Large intestine (tissue), 12 donors: ENCODE measurements at places on chromosomes 5 and 9. TPM values are rescaled to one million over a fixed set of nuclear protein-coding genes. Genes with fewer than 3 reads are reported as not detected.

The OBP2B gene
- polyA plus RNA-seq, result not detected

The OTP gene
- polyA plus RNA-seq, result not detected

The ANGPTL2 gene
- 15.5 TPM for polyA plus RNA-seq

The RAD23B gene
- polyA plus RNA-seq, result 92.7 TPM

The TENT4A gene
- 24.7 TPM for polyA plus RNA-seq

The ZNF883 gene
- 2.6 TPM for polyA plus RNA-seq

The HDHD3 gene
- polyA plus RNA-seq, result 155 TPM

The PTPN3 gene
- polyA plus RNA-seq, result 37.5 TPM

The SHROOM1 gene
- polyA plus RNA-seq, result 15.9 TPM

The LCN6 gene
- polyA plus RNA-seq, result 2.8 TPM

The NR6A1 gene
- polyA plus RNA-seq, result 5.0 TPM

The ANKRD34B gene
- polyA plus RNA-seq, result not detected

The DOCK8 gene
- 15.8 TPM for polyA plus RNA-seq

The MEIKIN gene
- polyA plus RNA-seq, result not detected

DNA sequence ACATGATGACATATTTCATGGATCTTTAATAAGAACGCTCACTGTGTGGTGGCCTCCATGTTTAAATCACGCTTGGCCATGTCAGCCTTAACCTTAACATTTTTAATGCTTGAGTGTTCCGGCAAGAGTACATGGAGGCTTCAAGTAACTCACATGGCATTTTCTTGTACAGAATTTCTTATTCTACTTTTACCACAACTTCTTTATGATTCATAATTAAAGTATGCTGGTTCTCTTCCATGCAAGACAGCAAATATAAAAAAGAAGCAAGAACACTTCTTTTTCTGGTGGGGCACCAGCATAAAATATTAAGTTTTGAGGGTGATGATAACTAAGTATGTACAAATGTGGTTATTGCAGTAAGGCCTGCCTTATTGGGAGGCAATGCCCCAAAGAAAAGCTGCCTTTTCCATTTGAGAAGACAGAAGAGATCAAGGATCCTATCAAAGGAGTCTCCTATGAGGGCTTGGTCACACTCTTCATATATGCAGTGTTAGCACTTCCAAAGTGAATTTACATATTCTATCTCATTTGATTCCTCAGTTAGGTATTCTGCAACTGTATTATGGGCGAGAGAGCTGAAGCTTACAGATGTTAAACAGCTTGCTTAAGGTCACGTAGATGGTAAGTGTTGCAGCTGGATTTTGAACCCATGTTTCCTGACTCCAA, 382.7 kb upstream of the MEF2C start:
- DNase-seq, result no peak

- DNase-seq, result no peak
These were observed 933 bp downstream of the NEK6 start for GRCh38 chr9:124258607-124259157.

DNA sequence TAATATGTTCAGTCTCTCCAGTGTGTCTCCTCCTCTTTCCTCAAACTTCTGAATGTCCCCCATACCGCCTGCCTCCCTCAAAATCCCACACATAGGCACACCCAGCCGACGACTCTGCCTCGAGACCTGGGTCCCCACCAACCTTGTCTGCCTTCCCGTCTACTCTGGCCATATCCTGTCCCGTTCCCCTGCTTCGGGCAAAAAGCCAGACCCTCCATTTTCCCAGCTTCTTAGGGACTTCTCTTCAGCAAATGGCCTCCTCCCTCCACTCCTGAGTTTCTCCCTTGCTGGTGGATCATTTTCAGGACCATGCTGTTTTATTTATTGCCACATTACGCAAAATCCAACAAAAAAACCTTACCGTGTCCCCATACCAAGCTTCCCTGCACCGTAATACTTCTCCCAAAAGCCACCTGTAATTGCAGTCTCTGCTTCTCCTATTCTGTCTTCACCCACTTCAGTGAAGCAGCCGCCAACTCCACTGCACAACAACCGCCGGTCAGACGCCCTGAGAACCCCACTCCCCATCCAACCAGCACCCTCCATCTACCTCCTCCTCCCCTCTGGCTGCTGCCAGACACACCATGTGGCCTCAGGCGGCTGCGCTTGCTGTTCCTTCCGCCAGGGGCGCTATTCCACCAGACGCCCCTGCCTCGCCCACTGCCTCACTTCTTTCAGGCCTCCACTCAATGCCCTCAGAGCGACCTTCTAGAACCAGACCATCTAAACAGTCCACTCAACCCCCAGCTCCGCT, 117.0 kb downstream of the TRPM6 start:
- DNase-seq, result peak; percentile 10

GRCh38 chr5:178883815-178884430, 11.8 kb upstream of the ZFP2 start:
- DNase-seq, result no peak

DNA sequence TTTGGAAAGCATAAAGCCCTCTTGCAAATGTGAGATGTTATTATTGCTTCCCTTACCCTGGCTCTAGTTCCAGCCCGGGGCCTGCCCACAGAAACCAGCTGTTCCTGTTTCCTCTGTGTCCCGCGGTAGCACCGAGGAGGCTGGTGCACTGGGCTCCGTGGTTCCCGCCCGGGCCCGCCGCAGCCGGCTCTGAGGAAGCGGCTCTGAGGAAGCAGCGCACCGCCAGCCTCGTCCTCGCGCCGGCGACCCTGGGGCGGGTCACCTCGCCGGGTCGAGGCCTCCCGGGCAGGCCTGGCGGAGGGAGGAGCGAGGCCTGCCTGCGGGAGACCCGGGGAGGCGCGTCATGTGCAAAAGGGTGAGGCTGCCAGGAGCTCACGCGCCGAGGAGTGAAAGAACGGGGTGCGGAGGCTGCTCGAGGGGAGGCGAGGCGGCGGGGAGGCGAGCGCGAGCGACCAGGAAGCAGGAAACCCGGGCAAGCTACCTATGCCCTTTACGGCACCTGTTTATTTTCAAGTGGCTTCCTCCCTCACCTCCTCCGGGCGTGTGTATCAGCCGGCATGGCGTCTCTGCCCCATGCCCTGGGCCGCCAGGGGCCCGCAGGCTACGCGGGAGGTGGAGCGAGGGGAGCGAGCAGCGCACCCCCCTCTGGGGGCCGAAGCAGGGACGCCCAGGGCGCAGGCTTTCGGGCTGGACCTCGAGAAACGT, 61.3 kb upstream of the MEGF10 start:
- DNase-seq, result peak; percentile 47

DNA sequence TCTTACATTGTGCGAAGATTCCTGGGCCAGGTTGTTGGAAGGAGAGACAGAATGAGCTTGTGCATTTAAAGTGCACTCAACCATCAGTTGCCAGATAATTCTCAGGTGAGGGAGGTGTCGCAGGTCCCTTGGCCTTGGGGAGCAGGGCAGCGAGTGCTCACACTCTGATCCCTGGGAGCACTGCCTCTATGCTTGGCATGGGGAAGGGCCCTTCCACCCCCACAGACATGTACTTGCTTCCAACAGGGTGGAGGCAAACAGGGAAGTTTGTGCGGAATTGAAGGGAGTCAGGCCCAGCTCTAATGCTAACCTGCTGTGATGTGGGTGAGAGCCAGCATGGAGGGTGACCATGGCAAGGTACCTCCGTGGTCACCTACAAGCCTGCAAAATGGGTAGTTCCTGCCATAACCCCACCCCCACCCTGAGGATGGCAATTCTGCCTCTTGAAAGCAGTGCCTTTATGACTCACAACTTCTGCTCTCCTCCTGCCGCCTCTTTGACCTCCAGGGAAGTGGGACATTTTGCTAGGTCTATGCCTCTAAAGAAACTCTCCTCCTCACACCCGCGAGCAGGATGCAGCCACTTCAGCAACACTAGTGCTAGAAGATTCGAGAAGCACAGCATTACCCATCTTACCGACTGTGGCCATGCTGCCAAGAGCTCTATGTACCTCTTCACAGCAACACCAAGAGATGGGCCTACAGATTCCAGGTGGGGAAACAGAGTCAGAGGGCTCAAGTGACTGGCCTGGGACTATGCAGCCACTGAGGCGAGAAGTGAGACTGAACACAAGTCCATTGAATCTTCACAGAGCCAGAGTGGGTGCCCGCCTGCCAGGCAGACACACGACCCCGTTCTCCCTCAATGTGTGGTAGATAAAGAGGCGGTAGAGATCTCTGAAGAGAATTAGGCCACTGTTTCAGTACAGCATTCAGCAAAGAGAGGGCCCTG, 22.1 kb upstream of the SLC25A51 start:
- DNase-seq, result no peak

- no peak for DNase-seq
These were observed 36.2 kb downstream of the RIC1 start for GRCh38 chr9:5665059-5665458.

GRCh38 chr5:87746341-87746740, 333.6 kb upstream of the CCNH start:
- no peak for DNase-seq

- no peak for DNase-seq
These were observed 22.3 kb downstream of the ATPSCKMT start for GRCh38 chr5:10227379-10227778.

- DNase-seq, result no peak
These were observed 31.2 kb upstream of the NDUFB6 start for GRCh38 chr9:32603914-32604852.

GRCh38 chr9:21591221-21592062, 109.3 kb upstream of the IFNE start:
- DNase-seq, result peak; percentile 70

- DNase-seq, result no peak
These were observed 14.3 kb downstream of the CTSL start for GRCh38 chr9:87740209-87740608.

DNA sequence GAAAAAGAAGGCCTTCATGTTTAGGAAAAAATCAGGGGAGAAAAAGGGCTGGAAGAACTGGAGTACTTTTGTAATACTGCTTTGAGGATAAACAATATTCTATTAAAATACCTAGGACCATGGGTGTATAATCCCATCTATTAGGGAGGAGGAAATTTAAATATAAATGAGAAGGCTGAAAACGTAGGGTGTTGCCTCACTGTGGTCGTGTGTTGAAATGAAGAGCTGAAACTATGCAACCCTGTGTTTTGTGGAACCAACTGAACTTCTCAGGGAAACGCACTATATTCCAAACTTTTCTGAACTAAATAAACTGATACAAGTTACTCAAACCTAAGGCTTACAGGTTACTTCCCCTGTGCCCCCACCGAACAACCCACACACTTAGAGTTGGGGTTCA, 4.5 kb upstream of the CNTLN start:
- DNase-seq, result no peak

DNA sequence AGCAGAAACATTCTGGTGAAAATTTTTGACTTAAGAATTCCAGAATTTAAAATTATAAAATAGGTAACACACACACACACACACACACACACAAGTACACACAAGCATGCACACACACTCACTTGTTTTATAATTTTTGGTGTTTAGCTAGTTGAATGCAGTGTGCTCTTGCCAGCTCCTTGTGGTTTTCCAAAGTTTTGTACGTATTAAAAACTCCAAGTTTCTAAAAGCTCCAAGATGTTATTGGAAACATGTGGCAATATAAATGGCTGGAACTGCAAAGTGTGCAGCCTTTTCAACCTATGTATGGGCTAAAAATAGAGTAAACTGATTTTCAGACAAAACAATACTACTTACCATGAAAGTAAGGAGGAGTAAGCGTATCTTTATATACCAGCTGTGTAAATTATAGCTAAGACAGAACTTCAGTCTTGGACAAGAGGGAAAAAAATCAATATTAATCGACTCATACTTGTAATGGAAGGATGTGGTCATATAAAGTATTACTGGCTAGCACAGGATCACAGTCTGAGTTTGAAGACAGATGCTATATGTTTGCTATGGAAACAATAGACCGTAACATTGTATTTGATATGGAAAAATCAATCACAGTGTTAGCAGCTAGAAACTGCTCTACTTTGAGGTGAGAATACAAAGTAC, 727.1 kb upstream of the GRAMD2B start:
- DNase-seq, result no peak

GRCh38 chr9:107856633-107857032, 367.1 kb upstream of the KLF4 start:
- DNase-seq, result no peak

- DNase-seq, result no peak
These were observed 224.2 kb downstream of the NDUFS4 start for GRCh38 chr5:53784596-53784995.

DNA sequence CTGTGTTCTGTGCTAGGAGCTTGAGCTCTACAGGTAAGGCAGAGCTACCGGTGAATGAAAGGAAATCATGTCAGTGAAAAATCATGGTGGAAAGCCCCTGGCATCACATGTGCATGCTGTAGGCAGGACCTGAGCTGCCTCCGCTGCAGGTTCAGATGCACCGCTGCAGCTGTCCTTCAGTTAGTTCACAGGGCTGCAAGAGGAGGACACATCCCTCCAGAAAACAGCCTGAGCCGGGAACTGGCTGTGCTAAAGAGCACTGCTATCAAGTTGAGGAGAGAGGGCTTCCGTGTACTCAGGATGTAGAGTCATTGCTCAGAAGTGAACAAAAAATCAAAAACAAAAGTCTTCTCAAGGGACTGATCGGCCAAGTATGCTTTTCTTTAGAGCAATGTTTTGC, 138.6 kb downstream of the ERCC6L2 start:
- DNase-seq, result no peak

DNA sequence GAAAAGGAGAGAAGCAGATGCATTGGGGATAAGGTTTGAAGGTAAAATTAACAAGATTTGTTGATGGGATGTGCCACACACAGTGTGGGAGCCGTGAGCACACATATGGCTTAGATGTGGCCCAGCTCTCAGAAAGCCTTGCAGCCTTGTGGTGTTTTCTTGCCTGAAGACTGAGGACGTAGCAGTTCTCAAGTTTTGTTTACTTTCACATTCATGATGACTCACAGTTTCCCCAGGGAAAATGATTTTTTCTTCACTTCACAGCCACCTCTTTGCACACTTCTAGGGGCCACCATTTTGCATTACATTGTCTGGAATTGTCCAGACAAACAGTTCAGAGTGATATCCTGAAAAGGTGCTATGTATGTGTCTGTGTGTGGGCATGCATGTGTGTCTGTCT, 126.2 kb downstream of the BASP1 start:
- peak; percentile 23 for DNase-seq

- no peak for DNase-seq
These were observed 1.0 kb downstream of the TRIP13 start for GRCh38 chr5:893711-894110.

DNA sequence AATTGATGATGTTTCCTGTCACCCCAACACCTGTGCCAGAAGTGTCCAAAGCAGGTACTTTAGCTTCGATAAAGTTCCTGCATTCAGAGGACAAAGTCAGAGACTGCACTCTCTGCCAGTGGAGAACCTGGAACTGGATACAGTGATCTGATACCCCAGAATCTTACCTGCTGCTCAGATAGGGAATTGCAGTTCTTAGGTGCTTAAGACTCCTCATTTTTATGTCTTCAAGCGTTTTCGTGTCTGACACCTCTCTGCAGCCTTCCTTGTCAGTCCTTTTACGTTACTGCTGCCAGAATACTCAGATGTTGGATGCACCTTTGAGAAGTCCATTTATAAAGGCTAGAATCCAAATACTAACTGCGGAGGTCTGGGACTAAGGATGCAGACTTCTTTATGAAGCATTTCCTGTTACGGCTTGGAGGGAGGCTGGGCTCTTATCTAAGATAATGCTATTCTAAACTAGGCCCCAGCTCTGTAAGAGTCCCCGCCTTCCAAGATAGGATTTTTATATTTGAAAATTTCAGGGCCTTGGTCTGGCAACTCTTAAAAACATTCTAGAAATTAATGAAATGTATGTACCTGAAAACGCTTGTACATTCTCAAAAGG, 1.9 kb downstream of the ISOC1 start:
- peak; percentile 43 for DNase-seq
